ENCODE measurements at places on chromosomes 12 and 14. TPM values are rescaled to one million over a fixed set of nuclear protein-coding genes. Genes with fewer than 3 reads are reported as not detected.

PIK3C2G gene
- total RNA-seq, result 2.1 TPM

SEC23A gene
- 102 TPM for total RNA-seq

SYNDIG1L gene
- 0.09 TPM for total RNA-seq

DAO gene
- total RNA-seq, result not detected

LRFN5 gene
- 0.50 TPM for total RNA-seq

POTEM gene
- total RNA-seq, result 124 TPM

FZD10 gene
- total RNA-seq, result 1.5 TPM

SAMD15 gene
- total RNA-seq, result 2.9 TPM

DNA sequence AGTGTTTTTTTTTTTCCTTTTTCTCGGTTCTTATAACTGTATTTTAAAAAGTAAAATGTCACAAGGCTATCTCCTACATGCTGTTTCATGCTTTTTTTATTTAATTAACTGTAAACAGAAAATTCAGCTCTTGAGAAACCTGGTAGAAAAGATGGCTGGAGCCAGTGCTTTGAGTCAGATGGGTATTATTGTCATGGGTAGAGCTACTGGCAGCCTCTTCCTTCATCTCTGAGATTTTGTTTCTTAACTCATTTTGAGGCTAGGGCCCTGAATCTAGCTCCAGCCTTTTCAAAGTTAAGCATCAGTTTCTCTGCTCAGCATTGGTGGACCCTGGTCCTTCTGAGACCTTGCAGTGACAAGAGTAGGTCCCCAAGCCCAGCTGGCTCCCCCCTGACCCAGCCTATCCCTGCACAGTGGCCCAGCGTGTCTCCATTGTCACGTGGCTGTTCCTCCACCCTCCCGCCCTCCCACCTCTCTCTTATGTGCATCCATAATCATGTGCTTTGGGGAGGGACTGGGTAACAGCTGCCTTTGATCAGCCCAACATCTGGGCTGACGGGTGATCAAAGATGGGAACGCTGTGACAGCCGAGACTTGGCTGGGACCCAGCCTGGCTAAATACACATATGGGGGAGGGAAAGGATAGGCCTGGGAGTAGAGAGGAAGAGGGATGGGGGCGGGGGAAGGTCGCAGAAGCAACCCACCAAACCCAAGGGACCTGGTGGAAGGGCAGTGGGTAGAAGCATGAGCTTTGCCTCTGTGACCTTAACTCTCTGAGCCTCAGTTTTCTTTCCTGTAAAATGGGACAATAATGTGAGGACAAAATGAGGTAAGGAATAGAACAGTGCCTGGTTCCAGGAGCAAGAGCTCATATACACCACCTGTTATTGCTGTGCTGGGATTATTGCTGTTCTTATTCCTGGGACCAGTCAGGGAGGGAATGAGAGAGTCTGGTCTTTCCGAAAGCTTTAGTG, 24.4 kb upstream of the RBM19 start:
- no peak overlapping the region for H3K27ac ChIP-seq
- no peak overlapping the region for H3K4me3 ChIP-seq
- H3K4me1 ChIP-seq, result no peaks in the 10 kb centered on the region

GRCh38 chr12:59431266-59431665, 164.6 kb upstream of the SLC16A7 start:
- no peak overlapping the region for H3K4me3 ChIP-seq
- H3K27me3 ChIP-seq, result no peaks in the 10 kb centered on the region
- no peaks in the 10 kb centered on the region for H3K4me1 ChIP-seq
- DNase-seq, result no peak

GRCh38 chr14:80634106-80634758, 307.3 kb downstream of the CEP128 start:
- H3K4me3 ChIP-seq, result no peak overlapping the region
- no peaks in the 10 kb centered on the region for H3K36me3 ChIP-seq
- no peak overlapping the region for H3K27ac ChIP-seq
- no peak for DNase-seq
- H3K27me3 ChIP-seq, result no peaks in the 10 kb centered on the region
- H3K4me1 ChIP-seq, result no peaks in the 10 kb centered on the region

DNA sequence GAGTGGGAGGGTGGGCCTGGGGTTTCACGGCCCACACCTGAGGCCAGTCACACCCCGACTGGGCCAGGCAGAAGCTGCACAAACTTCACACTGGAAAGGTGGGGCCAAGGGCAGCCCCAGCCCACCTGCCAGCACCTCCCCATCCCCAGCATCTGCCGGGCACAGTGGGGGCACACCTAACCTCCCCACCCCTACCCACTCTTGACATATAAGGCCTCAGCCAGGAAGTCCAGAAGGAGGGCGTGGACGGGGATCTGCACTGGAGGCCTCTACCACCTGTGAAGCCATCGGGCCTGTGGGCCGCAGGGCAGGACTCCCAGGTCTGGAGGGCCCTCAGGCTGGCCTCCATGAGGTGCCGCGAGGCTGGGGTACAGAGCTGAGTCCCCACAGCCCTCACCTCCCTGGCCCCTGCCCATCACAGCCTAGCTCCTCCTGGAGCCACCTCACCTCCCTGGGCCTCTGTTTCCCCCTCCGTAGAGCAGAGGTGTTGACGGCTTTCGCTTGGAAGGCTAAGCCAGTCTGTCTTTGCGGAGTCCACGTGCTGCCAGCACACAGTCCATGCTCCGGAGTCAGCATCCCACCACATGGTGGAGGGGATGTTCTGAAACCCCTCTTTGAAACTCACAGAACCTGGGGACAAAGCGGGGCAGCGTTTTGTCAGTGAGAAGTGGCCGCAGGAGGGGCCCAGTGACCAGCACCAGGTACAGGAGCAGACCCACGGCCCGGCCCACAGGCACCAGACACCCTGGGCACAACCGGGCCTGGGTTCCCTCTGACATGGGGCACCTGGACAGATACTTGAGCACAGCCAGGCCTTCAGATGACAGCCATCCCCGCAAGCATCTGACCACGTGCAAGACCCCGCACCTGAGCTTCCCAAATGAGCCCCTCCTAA, 38.2 kb upstream of the INF2 start:
- DNase-seq, result no peak
- no peaks in the 10 kb centered on the region for H3K36me3 ChIP-seq
- no peak overlapping the region for H3K27ac ChIP-seq
- no peak overlapping the region for H3K4me3 ChIP-seq

- H3K27ac ChIP-seq, result no peak overlapping the region
- no peaks in the 10 kb centered on the region for H3K27me3 ChIP-seq
- no peak for DNase-seq
- no peaks in the 10 kb centered on the region for H3K36me3 ChIP-seq
- peaks cover 9% of the 10 kb centered on the region for H3K4me1 ChIP-seq
- H3K4me3 ChIP-seq, result no peak overlapping the region
Measured at GRCh38 chr14:79093531-79093930, 923.4 kb downstream of the NRXN3 start.

GRCh38 chr12:104596134-104596799, 139.5 kb downstream of the CHST11 start:
- no peak overlapping the region for H3K4me3 ChIP-seq
- no peaks in the 10 kb centered on the region for H3K36me3 ChIP-seq
- DNase-seq, result no peak

- no peak for DNase-seq
- no peaks in the 10 kb centered on the region for H3K27me3 ChIP-seq
- H3K36me3 ChIP-seq, result no peaks in the 10 kb centered on the region
- H3K4me1 ChIP-seq, result no peaks in the 10 kb centered on the region
Measured at GRCh38 chr12:42669553-42669952, 80.0 kb upstream of the PRICKLE1 start.

DNA sequence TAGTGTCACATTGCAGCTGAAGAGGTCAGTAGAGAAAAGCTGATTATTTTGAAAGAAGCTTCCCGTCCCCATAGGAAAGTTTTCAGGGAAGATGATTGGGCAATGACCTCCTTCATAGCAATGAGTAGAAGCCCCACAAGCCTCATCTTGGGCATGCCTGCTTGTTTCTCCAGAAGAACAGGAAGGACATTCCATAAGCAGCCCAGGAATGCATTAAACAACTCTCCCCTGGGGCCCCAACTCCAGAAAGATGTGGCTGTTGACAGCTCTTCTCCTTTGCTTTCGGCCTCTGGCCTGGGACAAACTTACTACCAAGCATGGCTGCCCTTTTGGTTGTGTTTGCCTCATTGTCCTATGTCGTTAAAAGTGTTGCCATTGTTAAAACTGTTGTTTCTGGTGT, 5.7 kb upstream of the VDR start:
- no peak overlapping the region for H3K27ac ChIP-seq
- H3K36me3 ChIP-seq, result no peaks in the 10 kb centered on the region
- no peaks in the 10 kb centered on the region for H3K27me3 ChIP-seq
- H3K4me3 ChIP-seq, result no peak overlapping the region
- H3K4me1 ChIP-seq, result no peaks in the 10 kb centered on the region

DNA sequence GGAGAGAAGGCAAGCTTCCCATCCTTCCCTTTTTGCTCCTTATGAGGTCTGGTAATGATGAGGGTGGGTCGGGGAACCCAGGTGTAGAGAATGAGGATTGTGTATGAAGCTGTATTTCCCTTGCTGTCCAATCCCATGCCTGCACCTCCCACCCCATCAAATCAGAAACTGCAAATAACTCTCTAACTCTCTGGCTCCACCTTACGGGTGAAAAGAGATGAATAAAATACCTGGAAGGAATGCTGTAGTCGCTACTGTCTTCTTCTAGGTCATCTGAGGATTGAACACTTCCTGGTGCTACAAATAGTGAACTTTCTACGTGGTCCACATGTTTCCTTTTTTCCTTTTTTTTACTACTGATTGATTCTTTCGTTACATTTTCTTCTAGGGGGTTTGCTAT, 38.9 kb upstream of the DICER1 start:
- H3K36me3 ChIP-seq, result no peaks in the 10 kb centered on the region
- no peaks in the 10 kb centered on the region for H3K27me3 ChIP-seq
- no peak overlapping the region for H3K4me3 ChIP-seq
- H3K27ac ChIP-seq, result no peak overlapping the region

DNA sequence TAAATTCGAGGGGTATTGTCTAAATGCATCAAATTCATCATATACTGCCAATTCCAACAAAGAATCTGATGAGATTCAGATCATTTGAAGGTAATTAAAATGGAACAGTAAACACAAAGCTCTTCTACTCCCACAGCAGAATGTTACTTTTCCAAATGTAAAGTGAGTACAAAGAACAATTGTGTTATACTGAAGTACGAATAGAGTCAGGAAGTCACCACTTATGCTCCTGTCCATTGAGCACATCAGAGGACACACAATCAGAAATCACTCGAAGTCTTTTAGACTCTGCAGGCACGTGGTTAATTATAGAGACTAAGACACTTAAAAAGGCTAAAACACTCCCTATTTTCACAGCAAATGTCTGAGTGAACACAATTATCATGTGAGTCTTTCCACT, 388.5 kb upstream of the MIS18BP1 start:
- H3K4me3 ChIP-seq, result no peak overlapping the region
- no peak overlapping the region for H3K27ac ChIP-seq
- H3K4me1 ChIP-seq, result no peaks in the 10 kb centered on the region
- no peaks in the 10 kb centered on the region for H3K27me3 ChIP-seq
